ENCODE measurements at places on chromosomes 2 and 18.

GRCh38 chr2:132503701-132504100, 87.1 kb downstream of the GPR39 start:
- no peak for DNase-seq

DNA sequence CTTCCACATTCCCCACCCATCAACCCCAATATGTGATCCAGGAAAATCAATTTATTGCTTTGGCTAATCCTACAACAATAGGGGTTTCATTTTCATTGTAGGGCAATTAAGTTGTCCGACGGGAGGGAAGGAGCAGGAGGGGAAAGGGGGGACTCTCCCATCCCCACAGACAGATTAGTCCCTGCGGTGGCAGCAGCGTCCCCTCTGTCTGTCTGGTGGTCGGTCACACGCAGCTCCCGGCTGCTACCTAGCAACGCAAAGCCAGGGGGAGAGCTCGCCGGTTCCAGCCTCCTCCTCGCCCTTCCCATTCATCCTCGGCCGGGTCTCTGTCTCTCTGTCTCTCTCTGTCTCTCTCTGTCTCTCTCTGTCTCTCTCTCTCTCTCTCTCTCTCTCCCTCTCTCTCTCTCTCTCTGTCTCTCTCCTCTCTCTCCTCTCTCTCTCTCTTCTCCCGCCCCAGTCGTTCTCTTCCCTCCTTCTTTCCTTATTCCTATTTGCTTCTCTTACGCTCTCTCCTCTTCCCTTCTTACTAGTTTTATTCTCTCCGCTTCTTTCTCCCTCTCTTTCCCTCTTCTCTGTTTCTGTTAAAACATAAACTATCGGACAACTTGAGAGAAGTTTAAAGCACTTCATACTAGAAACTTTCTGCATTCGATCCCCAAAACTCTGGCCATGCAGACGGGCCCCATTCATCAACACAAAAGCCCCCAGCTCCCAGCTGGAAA, 1.2 kb downstream of the LRP2 start:
- DNase-seq, result no peak

- DNase-seq, result no peak
These were observed 12.2 kb downstream of the SCN1A start for GRCh38 chr2:166115589-166115988.

DNA sequence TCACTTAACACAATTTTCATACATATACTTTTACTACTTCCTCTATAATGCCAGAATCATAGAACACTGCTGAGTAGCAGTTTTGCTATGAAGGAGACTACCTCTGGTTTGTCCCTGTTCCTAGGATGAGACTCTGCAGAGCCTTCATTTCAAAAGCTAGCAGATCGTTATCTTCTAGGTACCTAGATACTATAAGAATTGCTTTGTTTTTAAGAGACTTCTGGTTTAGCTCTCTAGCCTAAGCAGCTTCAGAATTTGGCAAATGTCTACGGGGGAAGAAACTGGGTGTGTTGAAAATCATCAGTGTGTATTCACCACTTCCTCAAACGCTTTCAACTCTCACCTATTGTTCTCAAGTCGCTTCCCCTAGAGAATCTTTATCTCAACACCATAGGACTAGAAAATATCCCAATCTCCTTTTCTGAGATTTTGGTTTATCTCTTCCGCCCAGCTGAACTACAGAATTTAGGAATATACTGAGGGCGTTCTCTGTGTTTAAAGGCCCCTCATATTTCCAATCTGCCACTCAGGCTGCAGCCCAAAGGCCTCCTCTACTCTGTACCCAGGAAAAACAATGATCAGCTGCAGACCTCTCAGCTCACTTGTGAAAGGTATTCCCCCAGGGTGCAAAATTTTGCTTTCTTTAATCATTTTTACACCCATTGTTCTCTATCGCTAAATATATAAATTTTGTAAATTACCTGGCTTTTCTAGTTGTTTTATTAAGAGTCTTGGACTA, 28.7 kb downstream of the SMAD2 start:
- DNase-seq, result no peak

- DNase-seq, result no peak
These were observed 11.5 kb upstream of the SNED1 start for GRCh38 chr2:240986787-240987411.

DNA sequence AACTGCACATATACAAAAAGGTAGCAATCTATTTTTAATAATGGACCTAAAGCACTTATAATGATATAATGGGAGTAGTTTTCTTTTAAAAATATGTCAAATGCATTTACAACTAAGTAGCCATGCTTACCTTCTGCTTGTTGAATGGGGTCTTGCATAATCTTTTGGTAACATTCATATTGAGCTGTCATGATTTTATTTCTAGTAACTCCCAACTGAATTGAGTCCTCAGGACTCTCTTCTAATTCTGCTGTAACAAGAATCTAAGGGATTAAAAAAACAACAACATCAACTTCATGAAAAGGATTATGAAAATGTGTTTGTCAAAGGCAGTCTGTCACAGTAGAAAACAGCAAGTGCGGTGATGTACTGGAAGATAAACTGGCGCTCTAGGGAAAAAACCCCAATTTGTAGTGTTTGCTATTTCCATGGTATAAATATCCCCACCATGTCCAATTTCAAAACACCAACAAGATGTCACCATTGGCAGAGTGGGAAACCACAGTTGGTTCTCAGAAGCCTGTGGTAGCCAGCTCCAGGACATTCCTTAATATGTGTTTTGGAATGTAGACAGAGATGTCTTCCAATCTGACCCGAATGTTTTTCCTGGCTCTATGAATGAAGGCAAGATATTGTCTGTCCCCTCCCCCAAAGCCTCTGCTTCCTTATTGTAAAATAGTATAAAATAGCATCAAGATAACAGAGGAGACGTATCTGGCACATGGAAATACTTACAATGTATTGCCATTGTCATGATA, 64.8 kb downstream of the CALCRL start:
- DNase-seq, result no peak

- DNase-seq, result no peak
These were observed 3.8 kb downstream of the COA5 start for GRCh38 chr2:98604547-98604946.

- DNase-seq, result no peak
These were observed 51.3 kb upstream of the TANC1 start for GRCh38 chr2:158917121-158917520.

- DNase-seq, result no peak
These were observed 13.6 kb downstream of the NMS start for GRCh38 chr2:100483895-100484294.

DNA sequence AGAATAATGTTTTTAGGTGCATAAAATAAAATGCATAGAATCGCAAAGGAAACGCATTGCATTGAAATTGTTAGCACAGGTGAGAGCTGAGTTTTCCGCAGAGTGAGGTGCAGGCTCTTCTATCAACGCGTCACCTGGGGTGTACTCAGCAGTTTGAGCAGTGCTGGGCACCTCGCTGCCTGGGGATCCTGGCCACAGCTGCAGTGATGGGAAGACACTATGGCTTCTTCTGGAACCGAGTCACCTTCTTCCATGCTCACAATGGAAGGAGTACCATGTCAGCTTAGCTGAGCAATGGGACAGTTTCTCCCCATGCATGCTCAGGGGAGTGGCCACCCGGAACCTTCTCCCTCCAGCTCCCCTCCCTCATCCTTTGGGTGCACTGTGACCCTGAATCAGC, 95.4 kb upstream of the OTOS start:
- no peak for DNase-seq

DNA sequence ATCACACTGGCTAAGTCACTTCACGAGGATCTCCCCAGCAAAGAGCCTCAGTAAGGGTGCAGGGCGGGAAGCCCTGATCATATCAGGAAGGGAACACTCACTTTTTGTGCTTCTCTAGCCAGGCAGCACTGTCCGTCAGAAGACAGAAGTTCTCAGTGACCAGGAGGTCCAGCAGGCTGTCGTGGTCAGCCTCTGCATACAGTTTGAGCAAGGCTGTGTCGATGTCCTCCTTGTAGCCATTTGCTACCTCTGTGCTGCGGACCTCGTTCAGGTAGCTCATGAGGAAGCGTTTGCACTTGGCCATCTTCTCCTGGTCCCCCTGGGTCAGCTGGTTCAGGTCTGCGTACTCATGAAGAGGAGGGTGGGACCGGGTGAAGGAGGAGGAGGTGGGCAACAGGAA, 38.7 kb downstream of the GPR45 start:
- DNase-seq, result no peak

GRCh38 chr2:9812945-9813311, 30.3 kb upstream of the TAF1B start:
- no peak for DNase-seq

GRCh38 chr18:77373730-77374445, 124.2 kb downstream of the GALR1 start:
- DNase-seq, result no peak

DNA sequence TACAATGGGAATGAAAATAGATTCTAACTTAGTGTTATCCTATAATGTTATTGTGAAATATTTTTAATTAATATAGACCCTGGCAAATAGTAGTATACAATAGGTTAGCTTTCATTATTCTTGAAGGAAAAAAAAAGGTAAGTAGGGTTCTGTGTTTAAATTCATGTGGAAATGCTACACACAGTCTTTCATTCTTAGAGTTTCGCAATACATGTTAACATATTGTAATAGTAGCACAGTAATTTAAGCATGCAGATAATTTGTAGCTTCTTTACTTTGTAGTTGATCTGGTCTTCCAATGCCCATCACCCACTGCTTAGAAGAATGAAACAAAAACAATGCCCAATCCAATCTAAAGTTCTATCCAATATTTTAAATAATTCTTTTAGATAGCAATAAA, 54.8 kb upstream of the MSTN start:
- DNase-seq, result no peak

DNA sequence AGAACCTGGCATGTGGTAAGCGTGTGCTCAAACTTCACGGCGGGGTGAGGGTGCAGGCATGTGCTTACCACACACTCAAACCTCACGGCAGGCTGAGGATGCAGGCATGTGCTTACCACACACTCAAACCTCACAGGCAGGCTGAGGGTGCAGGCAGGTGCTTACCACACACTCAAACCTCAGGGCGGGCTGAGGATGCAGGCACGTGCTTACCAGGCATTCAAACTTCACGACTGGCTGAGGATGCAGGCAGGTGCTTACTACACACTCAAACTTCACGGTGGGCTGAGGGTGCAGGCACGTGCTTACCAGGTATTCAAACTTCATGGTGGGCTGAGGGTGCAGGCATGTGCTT, 105.0 kb upstream of the ALKAL2 start:
- no peak for DNase-seq

DNA sequence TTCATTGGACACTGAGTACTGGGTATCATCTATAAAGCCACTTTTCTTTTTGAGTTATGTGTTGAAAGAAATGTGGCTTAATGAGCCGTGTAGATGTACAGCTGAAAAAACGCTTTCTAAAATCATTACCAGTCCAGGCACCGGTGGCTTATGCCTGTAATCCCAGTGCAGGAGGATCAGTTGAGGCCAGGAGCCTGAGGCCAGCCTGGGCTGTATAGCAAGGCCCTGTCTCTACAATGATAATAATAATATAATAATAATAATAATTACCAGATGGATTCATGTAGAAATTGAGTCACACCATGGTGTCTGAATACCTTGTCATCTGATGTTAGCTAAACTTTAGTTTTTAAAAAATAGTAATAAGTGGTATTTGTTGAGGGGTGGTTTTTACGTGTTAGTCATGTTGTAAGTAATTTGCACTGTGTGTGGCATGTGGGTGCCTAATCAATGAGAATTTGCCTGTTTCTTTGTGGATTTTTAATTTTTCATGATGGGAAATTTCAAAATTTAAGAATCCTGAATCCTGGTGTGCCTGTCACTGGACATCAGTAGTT, 30.1 kb downstream of the NCK2 start:
- no peak for DNase-seq

GRCh38 chr18:22199005-22199404, 29.6 kb downstream of the GATA6 start:
- DNase-seq, result no peak

GRCh38 chr2:120091436-120091835, 78.6 kb downstream of the EPB41L5 start:
- no peak for DNase-seq

DNA sequence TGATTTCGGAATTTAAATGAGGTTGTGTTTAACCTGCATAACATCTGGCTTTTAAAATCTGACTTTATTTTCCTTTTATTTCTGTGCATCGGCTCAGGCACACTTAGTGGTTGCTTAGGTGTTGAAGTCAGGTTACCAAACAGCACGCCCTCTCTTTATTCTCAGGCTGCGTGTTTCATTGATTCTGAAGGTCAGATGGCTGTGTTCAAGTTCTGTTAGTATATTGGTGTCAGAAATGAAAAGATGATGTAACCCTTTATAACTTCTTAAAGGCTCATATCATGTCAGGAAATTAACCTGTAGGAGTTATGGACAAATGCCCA, 246.5 kb downstream of the LDLRAD4 start:
- DNase-seq, result no peak

- DNase-seq, result peak; percentile 31
These were observed at the start of gene DNER for GRCh38 chr2:229714080-229714735. Gene DNER (minus strand): TSS chr2:229714555. CDS start chr2:229714423, 132 bp downstream.

DNA sequence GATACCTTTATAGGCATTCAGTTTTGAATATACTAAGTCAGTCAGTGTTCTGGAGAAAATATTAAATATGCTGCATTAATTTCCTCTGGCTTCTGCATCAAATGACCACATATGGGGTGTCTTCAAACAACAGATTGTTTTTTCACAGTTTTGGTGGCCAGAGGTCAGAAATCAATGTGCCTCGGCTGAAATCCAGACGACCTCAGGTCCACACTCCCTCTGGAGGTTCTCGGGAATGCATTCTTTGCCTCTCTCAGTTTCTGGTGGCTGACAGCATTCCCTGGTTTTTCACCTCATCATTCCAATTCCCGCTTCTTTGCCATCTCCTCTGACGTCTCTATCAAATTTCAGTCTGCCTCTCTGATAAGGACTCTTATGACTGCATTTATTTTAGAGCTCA, 142.3 kb downstream of the ZNF407 start:
- DNase-seq, result no peak

GRCh38 chr2:29705616-29706015, 215.8 kb downstream of the ALK start:
- DNase-seq, result no peak

GRCh38 chr18:79988071-79988450, 302 bp downstream of the TXNL4A start:
- DNase-seq, result peak; percentile 87

DNA sequence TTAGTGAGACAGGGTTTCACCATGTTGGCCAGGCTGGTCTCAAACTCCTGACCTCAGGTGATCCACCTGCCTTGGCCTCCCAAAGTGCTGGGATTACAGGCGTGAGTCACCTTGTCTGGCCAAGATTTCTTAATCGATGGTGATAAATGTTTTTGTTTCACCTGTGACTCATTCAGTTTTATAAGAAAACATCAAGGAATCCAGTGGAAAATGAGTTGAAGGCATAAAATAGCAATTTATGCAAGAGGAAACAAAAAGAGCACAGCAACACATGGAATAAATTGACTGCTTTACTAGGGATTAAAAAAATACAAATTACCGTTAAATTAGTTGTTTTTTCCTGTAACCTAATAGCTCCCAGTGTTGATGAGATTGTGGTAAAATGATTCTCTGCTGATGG, 80.2 kb downstream of the CDK15 start:
- no peak for DNase-seq

DNA sequence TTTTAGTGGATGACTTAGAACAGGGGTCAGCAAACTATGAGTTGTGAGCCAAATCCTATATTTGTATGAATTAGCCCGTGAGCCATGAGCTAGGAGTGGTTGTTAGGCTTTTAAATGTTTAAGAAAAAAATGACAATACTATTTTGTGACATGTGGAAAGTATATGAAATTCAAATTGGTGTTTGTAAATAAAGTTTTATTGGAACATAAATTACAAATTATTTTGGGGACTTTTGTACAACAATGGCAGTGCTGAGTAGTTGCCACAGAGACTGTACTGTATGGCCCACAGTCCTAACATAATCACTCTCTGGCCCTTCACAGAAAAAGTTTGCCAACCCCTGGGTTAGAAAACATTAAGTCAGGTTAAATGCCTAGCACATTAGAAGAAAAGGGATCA, 26.1 kb downstream of the ADNP2 start:
- DNase-seq, result no peak

GRCh38 chr2:19140463-19141208, 217.8 kb downstream of the OSR1 start:
- DNase-seq, result no peak
